BJ (cell line): ENCODE measurements at places on chromosomes 7 and 10. TPM values are rescaled to one million over a fixed set of nuclear protein-coding genes. Genes with fewer than 3 reads are reported as not detected.
A peak's percentile ranks its signal among the peaks of the same experiment; 100 is the strongest.

DNA sequence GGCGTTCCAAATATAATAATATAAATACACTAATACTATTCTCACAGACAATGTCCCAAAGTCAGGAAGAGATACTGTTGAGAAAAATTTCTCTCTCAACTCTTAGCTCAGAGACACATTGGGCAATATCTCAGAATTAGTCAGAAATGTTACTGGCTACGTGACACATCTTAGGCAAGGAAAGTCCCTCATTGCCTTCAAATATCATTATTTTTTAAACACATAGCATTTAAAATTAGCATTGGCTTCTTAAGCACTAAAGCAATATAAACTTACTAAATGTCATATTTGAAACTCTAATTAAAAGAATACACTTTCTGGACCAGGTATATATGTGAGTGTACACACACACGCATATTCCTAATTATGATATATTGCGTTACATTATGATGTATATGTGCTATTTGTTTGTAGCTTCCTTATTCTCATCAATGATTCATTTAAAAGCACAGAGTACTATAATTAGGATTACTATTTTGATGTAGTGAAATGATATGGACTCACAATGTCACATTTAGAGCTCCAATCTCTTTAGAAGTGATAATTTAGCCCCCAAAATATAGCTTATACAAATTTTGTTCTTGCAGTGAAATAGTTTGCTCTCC, 255.8 kb downstream of the TWIST1 start:
- DNase-seq = peak; percentile 11

DNA sequence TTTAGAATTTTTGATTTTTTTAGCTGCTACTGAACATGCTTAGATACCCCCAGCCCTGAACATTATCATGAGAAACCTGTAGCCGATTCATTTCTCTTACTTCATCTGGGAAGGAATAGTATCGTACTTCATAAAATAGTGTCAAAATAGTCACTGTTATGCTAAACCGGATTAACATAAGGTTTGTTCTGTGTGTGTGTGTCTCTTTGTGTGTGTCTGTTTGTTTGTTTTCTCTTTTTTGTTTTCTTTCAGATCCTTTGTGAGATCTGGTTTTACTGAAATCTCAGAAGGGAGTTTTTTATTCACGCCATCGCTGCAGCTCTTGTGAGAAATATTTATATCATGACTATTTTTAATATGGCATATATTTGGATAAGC, 761 bp downstream of the LGI1 start:
- no peak for DNase-seq

DNA sequence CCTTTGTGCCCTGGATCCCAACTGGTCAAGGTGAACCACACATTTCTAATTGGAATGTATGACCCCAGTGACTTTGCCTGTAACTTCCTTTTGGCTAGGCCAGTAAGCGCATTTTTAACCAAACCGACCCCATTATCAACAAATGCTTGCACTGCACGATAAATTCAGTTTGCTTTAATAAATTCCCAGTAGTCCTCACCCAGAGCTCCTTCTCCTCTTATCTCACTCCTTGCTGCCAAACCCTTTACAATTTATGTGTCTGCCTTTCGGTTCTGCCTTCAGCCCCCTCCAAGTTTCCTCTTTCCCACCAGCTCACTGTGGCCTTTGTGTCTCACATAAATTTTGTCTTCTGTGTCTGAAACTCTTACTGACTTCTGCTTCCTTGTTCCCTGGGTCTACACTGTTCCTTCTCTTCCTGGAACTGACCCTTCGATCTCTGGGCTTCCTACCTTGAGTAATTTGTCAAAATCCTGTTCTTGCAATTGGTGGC, 59.0 kb downstream of the TBXAS1 start:
- no peak for DNase-seq

DNA sequence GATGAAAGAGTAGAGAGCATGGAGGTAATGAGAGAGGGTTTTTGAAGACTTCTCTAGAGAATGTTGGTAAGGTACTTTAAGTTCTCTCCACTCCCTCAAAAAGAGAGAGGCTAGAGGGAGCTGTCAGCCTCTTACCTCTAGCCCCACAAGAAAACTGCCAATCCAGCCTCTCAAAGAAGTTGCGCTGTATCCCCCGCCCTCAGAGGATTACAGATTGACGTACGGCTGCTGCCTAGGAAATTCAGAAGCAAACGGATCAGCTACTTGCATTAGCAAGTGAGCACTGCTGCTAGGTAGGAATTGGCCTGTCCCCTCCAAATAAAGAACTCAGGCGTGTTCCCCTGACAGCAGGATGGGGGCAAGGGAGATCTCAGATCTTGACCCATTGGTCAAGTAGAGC, 34.2 kb downstream of the TYW1B start:
- no peak for DNase-seq

- DNase-seq = no peak
Observed at GRCh38 chr7:75624134-75624832, 114.5 kb downstream of the HIP1 start.

- DNase-seq = no peak
Observed at GRCh38 chr7:70384891-70385290, 747.1 kb upstream of the GALNT17 start.

- no peak for DNase-seq
Observed at GRCh38 chr7:2063563-2064260, 169.0 kb downstream of the MAD1L1 start.

DNA sequence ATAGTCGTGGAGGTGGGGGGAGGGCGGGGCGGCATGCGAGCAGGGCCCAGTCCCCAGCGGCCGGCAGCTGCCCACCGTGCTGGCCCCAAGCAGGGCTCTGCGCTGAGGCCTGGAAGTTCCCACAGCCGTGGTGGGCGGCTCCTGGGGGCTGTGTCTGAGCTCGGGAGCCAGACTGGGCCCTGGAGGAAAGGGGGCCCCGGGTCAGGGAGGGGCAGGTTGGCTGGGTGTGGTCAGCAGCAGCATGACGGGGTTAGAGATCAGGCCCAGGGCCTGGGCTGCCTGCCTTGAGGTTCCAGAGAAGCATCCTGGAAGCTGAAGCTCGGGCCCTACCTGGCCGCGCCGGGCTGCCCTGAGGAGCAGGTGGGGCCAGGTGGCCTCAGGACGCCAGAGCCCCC, 22.1 kb downstream of the GET4 start:
- DNase-seq = no peak

DNA sequence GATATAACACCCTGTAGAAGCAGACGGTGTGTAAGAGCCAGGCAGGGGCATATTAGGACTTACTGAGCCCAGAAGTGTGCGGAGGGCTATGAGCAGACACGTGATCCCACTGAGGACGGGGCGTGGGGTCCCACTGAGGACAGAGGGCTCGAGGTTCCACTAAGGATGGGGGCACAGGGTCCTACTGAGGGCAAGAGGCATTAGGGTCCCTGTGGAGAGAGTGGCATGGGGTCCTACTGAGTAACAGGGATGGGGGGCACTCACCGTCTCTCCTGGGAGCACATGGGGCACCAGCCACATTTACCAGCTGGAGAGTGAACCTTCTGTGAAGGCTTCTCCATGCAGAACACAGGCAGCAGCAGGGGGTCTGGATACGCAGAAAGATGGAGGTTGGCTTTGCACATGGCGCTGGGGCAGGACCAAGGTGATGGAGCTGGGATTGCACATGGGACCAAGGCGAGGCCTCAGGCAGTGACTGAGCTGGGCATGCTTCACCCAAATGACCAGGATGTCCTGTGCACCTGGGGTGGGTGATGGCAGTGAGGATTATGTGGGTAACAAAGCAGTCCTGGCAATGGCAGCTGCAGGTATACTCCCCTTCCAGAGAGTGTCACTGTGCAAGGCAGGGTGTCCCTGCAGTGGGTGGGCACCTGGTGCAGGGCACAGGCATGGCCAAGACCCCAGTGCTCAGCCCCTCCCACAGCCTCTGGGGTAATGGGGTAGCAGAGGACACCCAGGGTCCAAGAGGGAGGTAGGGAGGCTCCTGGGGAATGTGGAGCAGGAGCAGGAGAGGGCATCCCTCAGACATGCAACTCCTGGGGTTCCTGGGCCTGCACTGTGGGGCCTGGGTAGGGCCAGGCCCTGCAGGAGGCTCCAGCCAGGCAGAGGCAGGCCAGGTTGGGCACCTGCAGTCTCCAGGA, 278.1 kb downstream of the TCERG1L start:
- DNase-seq = no peak

- no peak for DNase-seq
Observed at GRCh38 chr7:126215785-126216184, 1037.0 kb downstream of the GRM8 start.

GRCh38 chr10:30462513-30462912, 28.5 kb downstream of the MAP3K8 start:
- no peak for DNase-seq

- no peak for DNase-seq
Observed at GRCh38 chr7:36224934-36225858, 72.1 kb downstream of the EEPD1 start.

C10orf95 gene
- not detected in 2 replicates for polyA plus RNA-seq

HPS6 gene
- 8.3 and 11.8 TPM in 2 replicates for polyA plus RNA-seq

DNA sequence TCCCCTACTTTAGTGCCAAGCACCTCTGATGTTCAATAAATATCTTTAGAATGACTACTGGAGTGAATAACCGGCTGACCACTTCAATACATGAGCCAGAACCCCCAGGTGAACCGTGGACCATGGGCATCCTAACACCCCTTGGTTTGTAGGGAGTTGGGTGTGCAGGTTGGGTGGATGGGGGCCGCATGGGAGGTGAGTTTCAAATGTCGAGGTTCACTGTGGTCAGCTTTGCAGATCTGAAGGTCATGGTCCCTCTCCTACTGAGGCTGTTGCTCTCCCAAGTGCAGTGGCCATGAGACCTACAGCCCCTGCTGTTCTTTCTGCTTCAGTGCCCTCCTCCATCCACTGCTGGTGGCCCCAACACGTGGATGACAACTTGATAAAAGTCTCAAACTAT, 178.0 kb upstream of the MKI67 start:
- no peak for DNase-seq

TAC1 gene
- polyA plus RNA-seq = not detected in 2 replicates

- DNase-seq = no peak
Observed at GRCh38 chr7:1712907-1713501, 42.9 kb downstream of the ELFN1 start.

TPK1 gene
- polyA plus RNA-seq = 1.2 and 1.5 TPM in 2 replicates

GRCh38 chr7:99253369-99253768, 19.3 kb upstream of the MYH16 start:
- DNase-seq = no peak

GRCh38 chr10:116296291-116296721, 23.3 kb upstream of the GFRA1 start:
- DNase-seq = no peak

- no peak for DNase-seq
Observed at GRCh38 chr7:142323706-142324105, 65.8 kb upstream of the PRSS58 start.

CCDC146 gene
- polyA plus RNA-seq = 1.3 and 1.6 TPM in 2 replicates

DNA sequence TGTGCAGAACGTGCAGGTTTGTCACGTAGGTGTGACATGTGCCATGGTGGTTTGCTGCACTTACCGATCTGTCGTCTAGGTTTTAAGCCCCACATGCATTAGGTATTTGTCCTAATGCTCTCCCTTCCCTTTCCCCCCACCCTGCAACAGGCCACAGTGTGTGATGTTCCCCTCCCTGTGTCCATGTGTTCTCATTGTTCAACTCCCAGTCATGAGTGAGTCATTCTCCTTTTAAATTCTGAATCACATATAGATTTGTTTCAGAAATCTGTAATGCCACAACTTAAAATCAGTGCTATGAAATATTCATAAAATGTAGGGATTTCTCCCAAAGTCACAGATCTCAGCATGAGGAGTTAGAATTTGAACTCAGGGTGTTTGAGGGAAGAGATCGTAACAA, 552.5 kb upstream of the MBL2 start:
- no peak for DNase-seq

- DNase-seq = no peak
Observed at GRCh38 chr10:56880606-56881005, 519.5 kb upstream of the ZWINT start.

MRM2 gene
- polyA plus RNA-seq = 16.3 and 27.3 TPM in 2 replicates

GRCh38 chr7:155527664-155528063, 18.7 kb downstream of the CNPY1 start:
- DNase-seq = no peak
